ENCODE measurements at places on chromosomes 13 and 19. TPM values are rescaled to one million over a fixed set of nuclear protein-coding genes. Genes with fewer than 3 reads are reported as not detected.
A peak's percentile ranks its signal among the peaks of the same experiment; 100 is the strongest.

- peak overlapping the region; percentile 100 for H3K27ac ChIP-seq
- peak; percentile 87 for DNase-seq
- H3K4me3 ChIP-seq, result no peak overlapping the region
- H3K27me3 ChIP-seq, result no peaks in the 10 kb centered on the region
- H3K36me3 ChIP-seq, result no peaks in the 10 kb centered on the region
- H3K4me1 ChIP-seq, result peaks cover 63% of the 10 kb centered on the region
Observed at GRCh38 chr19:13849991-13850909, 26.7 kb upstream of the NANOS3 start.

- H3K36me3 ChIP-seq, result peaks cover 38% of the 10 kb centered on the region
- no peak overlapping the region for H3K4me3 ChIP-seq
- peak; percentile 63 for DNase-seq
- no peaks in the 10 kb centered on the region for H3K27me3 ChIP-seq
Observed at GRCh38 chr19:3548606-3549005, 8.8 kb downstream of the MFSD12 start.

- no peak overlapping the region for H3K27ac ChIP-seq
- no peak overlapping the region for H3K4me3 ChIP-seq
- DNase-seq, result no peak
- H3K27me3 ChIP-seq, result no peaks in the 10 kb centered on the region
Observed at GRCh38 chr19:1860042-1860775, 3.2 kb downstream of the KLF16 start.

GRCh38 chr19:19059018-19059836 lies 4.6 kb upstream of the SLC25A42 start:
- H3K36me3 ChIP-seq, result peaks cover 41% of the 10 kb centered on the region
- H3K4me3 ChIP-seq, result no peak overlapping the region
- DNase-seq, result no peak
- H3K27me3 ChIP-seq, result no peaks in the 10 kb centered on the region
- H3K27ac ChIP-seq, result no peak overlapping the region

- H3K4me1 ChIP-seq, result no peaks in the 10 kb centered on the region
- no peaks in the 10 kb centered on the region for H3K36me3 ChIP-seq
- H3K4me3 ChIP-seq, result no peak overlapping the region
- no peak for DNase-seq
Observed at GRCh38 chr13:35769812-35770211, 293.3 kb upstream of the MAB21L1 start.

DNA sequence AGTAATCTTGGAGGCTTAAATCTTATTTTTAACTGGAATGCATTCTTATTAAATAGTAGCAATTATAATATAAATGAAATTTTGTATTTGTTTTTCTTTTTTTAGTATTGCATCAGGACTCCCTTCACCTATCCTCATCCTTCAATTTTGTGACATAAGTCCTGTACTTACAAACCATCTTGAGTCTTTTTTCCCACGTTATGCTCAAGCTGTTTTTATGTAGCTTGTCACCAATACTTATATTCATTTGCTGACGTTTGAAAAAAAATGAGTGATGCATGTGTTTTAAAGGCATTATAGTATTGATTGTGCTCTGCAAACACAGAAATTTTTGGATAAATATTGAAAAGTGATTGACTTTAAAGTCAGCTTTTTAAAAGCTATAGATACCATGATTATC lies 888 bp downstream of the GPR18 start:
- H3K4me1 ChIP-seq, result peaks cover 10% of the 10 kb centered on the region
- H3K27me3 ChIP-seq, result no peaks in the 10 kb centered on the region
- no peak overlapping the region for H3K4me3 ChIP-seq
- DNase-seq, result no peak
- no peak overlapping the region for H3K27ac ChIP-seq

GRCh38 chr13:34162544-34162933 lies 344.6 kb downstream of the RFC3 start:
- H3K36me3 ChIP-seq, result no peaks in the 10 kb centered on the region
- H3K4me3 ChIP-seq, result peak overlapping the region; percentile 19
- H3K4me1 ChIP-seq, result no peaks in the 10 kb centered on the region
- no peaks in the 10 kb centered on the region for H3K27me3 ChIP-seq
- H3K27ac ChIP-seq, result peak overlapping the region; percentile 55

GRCh38 chr19:56383826-56384605 lies 9.3 kb downstream of the ZNF582 start:
- H3K4me3 ChIP-seq, result no peak overlapping the region
- no peaks in the 10 kb centered on the region for H3K27me3 ChIP-seq
- no peak overlapping the region for H3K27ac ChIP-seq
- H3K36me3 ChIP-seq, result no peaks in the 10 kb centered on the region

DNA sequence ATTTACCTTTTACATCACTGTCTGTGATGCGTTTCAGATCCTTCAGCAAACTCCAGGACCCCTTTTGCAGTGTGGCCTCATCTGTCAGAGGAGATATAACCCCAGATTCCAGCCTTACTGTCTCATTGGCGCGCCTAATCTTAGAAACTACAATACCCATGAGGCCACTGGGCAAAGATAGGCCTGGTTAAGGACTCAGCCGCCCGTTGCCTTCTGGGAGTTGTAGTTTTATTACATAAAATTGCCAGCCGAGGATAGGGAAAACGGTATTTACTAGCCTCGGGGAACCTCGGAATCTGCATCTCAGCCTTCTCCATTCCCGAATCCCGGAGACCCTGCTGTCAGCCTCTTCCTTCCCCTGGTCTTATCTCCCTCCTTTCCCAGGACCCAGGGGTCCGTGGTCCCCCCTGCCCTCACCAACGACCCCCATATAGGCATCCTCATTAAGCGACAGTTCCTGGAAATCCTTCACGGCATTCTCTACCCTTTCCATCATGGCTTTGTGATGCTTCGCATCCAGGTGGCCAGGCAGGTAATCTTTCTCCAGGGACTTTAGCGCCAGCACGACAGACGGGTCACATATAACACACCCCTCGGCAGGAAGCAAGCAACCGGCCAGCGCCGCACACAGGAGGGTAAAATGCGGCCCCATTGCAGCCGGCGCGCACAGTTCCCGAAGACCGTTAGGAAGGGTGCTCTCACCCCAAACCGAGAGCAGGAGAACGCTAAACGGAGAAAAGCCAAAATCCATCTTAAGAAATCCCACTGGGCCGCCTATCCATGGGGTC lies 1.3 kb downstream of the IZUMO1 start:
- peaks cover 5% of the 10 kb centered on the region for H3K4me1 ChIP-seq
- peak; percentile 62 for DNase-seq

GRCh38 chr19:47032171-47032811 lies 12.7 kb downstream of the NPAS1 start:
- H3K4me1 ChIP-seq, result peaks cover 16% of the 10 kb centered on the region
- DNase-seq, result peak; percentile 85
- peaks cover 14% of the 10 kb centered on the region for H3K27me3 ChIP-seq
- no peak overlapping the region for H3K4me3 ChIP-seq

GRCh38 chr19:2228157-2229030 lies 7.7 kb downstream of the PLEKHJ1 start:
- H3K36me3 ChIP-seq, result peaks cover 85% of the 10 kb centered on the region
- no peak overlapping the region for H3K4me3 ChIP-seq
- peak; percentile 82 for DNase-seq
- H3K27ac ChIP-seq, result no peak overlapping the region
- no peaks in the 10 kb centered on the region for H3K27me3 ChIP-seq

GRCh38 chr13:73985783-73986182 lies 148.4 kb downstream of the KLF12 start:
- H3K4me1 ChIP-seq, result no peaks in the 10 kb centered on the region
- no peaks in the 10 kb centered on the region for H3K27me3 ChIP-seq
- no peaks in the 10 kb centered on the region for H3K36me3 ChIP-seq
- no peak for DNase-seq
- H3K27ac ChIP-seq, result no peak overlapping the region
- H3K4me3 ChIP-seq, result no peak overlapping the region

ZNF415 gene
- 3.8 TPM for total RNA-seq

- no peaks in the 10 kb centered on the region for H3K27me3 ChIP-seq
- no peak overlapping the region for H3K4me3 ChIP-seq
- H3K4me1 ChIP-seq, result no peaks in the 10 kb centered on the region
- no peaks in the 10 kb centered on the region for H3K36me3 ChIP-seq
- no peak for DNase-seq
Observed at GRCh38 chr13:29105779-29106178, 285.6 kb downstream of the MTUS2 start.

DNA sequence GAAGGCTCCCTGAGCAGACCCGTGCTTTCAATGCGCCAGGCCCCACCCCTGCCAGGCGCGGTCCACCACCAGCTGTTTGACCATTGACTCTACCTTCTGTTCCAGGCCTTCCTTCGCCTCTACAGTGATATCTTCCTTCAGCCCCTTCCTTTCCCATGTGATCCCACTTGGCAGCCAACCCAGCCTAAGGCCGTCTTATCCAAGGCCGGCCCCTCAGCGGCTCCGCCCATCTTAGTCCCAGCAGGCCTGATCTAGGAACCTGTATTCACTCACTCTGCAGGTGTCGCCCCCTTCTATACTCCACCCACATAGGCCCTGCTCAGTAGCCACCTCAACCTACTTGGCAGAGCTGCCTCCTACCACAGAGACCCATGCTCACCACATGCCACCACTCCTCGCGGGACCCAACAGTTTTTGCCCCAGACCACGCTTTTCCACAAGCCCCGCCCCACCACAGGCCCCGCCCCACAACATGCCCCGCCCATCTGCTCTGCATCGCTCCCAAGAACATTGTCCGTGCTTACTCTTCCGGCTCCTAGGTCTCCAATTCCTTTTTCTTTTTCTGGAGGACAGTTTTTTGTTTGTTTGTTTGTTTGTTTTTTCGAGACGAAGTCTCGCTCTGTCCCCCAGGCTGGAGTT lies 2.9 kb downstream of the RASIP1 start:
- DNase-seq, result peak; percentile 54
- H3K27ac ChIP-seq, result no peak overlapping the region
- peaks cover 50% of the 10 kb centered on the region for H3K4me1 ChIP-seq
- no peaks in the 10 kb centered on the region for H3K27me3 ChIP-seq

DNA sequence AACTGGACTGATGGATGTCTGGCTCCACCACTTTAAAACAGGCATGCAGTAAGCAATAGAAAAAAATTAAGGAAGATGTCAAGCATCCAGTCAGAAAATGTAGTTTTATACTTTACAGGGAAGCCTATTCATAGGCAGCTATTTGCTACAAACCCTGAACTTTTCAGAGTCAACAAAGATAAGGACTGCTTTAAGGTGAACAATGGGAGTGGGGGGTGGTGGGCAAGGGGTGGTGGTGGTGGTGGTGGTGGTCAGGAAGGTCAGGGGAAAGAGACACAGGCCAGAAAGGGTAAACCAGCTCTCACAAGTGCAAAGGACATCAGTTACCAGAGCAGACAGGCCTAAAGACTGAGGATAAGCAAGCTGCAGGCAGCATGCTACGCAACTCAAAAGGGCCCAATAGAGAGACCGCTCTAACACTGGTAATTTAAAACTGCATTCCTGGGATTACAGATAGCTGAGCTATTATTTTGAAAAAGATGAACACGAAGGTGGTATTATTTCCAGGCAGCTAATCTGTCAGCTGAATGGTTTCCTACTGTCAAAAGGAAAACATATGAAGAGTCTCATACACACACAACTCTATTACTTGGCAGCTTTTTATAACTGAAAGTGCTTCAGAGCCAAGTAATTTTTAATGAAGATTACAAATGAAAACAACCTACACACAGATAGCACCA lies 14.8 kb downstream of the BRD4 start:
- H3K36me3 ChIP-seq, result no peaks in the 10 kb centered on the region
- no peaks in the 10 kb centered on the region for H3K27me3 ChIP-seq
- H3K4me1 ChIP-seq, result peaks cover 98% of the 10 kb centered on the region
- no peak for DNase-seq
- no peak overlapping the region for H3K4me3 ChIP-seq

DNA sequence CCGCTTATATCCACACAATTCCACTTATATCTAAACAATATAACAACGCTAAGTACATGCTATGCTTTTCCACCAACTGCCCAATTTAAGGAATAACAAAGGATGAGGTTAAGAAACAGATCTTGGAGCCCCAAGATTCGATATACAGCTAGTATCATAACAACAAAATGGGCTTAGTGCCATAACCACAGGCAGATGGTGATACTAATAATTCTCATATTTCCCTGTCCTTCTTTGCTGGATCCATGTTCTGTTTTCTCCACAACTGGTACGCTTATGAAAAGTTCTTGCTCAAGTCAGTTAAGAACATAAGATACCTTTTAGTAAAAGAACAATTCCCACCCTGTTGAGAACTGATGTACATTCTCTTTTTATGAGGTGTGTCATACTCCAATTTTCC lies 33.9 kb downstream of the CAB39L start:
- no peak overlapping the region for H3K27ac ChIP-seq
- no peak overlapping the region for H3K4me3 ChIP-seq
- no peak for DNase-seq
- no peaks in the 10 kb centered on the region for H3K4me1 ChIP-seq
- no peaks in the 10 kb centered on the region for H3K27me3 ChIP-seq

DNA sequence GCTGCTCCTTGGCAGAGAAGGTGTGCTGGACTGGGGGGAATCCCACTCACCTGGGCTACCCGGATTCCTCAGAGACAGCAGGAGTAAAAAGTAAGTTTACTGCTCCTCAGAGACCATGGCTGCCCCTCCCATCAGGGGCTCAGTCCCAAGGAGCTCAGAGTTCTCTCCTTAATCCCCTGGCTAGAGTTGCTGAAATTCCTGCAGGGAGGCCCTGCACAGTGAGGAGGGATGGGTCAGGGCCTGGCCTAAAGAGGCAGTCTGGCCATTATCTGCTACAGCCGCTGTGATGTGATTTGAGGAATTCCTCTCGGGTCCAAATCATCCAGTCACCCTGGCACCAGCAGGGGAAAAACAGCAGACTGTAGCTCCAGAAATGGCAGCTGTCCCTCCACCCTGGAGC lies 502.5 kb downstream of the PCDH17 start:
- H3K36me3 ChIP-seq, result no peaks in the 10 kb centered on the region
- no peaks in the 10 kb centered on the region for H3K4me1 ChIP-seq
- no peak overlapping the region for H3K4me3 ChIP-seq
- DNase-seq, result no peak

MAG gene
- 0.55 TPM for total RNA-seq

- peaks cover 26% of the 10 kb centered on the region for H3K4me1 ChIP-seq
- H3K27ac ChIP-seq, result peak overlapping the region; percentile 69
- DNase-seq, result no peak
- H3K36me3 ChIP-seq, result no peaks in the 10 kb centered on the region
Observed at GRCh38 chr13:44051918-44052675, 172.4 kb downstream of the LACC1 start.

SIAH3 gene
- total RNA-seq, result under 0.01 TPM

DNA sequence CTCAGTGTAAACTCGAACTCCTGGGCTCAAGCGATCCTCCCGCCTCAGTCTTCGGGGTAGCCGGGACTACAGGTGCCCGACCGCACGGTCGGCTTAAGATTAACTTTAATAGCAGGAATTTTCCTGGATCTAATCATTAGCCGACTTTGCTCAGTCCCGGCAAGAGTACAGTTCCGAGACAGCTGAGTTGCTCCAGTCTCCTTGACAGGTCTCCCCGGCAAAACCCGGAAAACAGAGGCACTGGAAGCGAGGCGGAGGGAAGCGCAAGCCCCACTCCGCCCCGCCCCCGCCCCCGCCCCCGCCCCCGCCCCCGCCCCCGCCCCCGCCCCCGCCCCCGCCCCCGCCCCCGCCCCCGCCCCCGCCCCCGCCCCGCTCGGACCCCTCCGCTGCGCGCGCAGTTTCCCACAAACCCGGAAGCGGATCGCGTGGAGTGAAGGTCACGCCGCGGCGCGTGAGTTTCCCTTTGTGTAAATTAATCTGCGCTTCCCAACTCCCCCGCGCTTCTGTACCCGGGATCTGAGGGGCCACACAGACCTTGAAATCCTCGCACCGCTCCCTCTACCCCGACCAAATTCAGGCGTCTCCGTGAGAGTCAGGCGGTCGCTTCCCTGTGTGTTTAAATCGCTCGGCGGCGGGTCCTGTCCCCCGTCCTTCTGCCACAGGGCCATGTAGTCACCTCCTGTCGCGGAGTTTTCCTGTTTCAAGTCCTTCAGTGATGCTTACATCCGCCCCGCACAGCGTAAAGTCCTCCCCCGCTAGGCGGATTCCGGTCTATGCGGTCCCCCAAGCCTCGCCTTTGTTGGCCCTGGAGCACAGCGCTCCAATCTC lies at the start of gene ZNF480:
Gene ZNF480, plus strand, starts transcription at position 397 of the 828 bp plus-strand sequence. CDS start 3,244 bp downstream, outside the sequence.
- no peaks in the 10 kb centered on the region for H3K27me3 ChIP-seq
- peak; percentile 81 for DNase-seq
- peaks cover 23% of the 10 kb centered on the region for H3K36me3 ChIP-seq
- H3K4me1 ChIP-seq, result peaks cover 11% of the 10 kb centered on the region

ARRDC2 gene
- total RNA-seq, result 253 TPM

All from upper lobe of left lung (tissue), 6 donors.